ENCODE measurements at places on chromosomes 7 and 10.

- no peak for DNase-seq
These were observed 3.4 kb downstream of the PALD1 start for GRCh38 chr10:70481831-70482530.

GRCh38 chr10:22320591-22321155 lies at the start of gene BMI1:
Gene BMI1 (plus strand): TSS chr10:22321099. CDS start chr10:22326450, 5,351 bp downstream.
- DNase-seq: peak; percentile 63

DNA sequence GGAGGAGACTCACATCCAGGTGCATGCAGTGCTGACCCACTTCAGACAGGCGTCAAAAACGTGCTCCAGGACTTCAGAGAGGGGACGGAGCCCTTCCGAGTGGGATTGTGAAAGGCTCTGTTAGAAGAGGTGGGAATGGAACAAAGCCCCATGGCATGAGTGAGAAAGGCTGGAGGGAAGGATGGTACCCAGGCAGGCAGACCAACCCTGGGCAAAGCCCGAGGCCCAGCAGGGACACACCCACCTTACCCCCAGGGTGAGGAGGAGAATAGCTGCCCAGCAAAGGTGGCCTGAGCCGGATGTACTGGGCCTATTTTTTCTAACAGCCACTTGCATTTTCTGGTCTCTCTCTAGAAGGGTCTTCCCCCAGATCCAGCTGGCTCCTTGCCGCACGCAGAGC lies 14.8 kb downstream of the CHAT start:
- DNase-seq: no peak

GRCh38 chr7:69208848-69209247 lies 389.4 kb upstream of the AUTS2 start:
- no peak for DNase-seq

DNA sequence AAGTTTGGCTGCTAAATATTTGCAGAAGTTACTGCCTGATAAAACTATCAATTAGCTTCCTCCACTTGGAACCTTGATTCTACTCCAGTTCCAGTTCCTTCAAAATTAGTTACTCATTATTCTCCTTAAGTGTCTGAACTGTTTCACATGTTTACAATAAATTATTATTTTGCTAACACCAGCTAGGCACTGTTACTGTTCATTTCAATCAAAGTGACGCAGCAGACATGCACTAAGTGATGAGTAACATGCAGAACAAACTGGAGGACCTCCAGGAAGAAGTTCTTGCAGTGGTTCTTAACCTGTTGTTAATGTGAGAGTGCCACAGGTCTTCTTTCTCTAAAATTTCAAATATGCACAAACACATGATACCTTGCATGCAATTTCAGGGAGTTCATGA lies 491.8 kb upstream of the SEMA3A start:
- no peak for DNase-seq

GRCh38 chr10:77264527-77264926 lies 373.1 kb downstream of the KCNMA1 start:
- no peak for DNase-seq

GRCh38 chr7:22397981-22398380 lies 41.0 kb upstream of the RAPGEF5 start:
- DNase-seq: no peak

GRCh38 chr7:101216001-101216859 lies 1.2 kb downstream of the PLOD3 start:
- peak; percentile 57 for DNase-seq

GRCh38 chr10:131437556-131438475 lies 126.3 kb upstream of the TCERG1L start:
- DNase-seq: no peak

- no peak for DNase-seq
These were observed 426.0 kb downstream of the RPS24 start for GRCh38 chr10:78459639-78460037.

- no peak for DNase-seq
These were observed 185.3 kb downstream of the DIP2C start for GRCh38 chr10:504121-504611.

DNA sequence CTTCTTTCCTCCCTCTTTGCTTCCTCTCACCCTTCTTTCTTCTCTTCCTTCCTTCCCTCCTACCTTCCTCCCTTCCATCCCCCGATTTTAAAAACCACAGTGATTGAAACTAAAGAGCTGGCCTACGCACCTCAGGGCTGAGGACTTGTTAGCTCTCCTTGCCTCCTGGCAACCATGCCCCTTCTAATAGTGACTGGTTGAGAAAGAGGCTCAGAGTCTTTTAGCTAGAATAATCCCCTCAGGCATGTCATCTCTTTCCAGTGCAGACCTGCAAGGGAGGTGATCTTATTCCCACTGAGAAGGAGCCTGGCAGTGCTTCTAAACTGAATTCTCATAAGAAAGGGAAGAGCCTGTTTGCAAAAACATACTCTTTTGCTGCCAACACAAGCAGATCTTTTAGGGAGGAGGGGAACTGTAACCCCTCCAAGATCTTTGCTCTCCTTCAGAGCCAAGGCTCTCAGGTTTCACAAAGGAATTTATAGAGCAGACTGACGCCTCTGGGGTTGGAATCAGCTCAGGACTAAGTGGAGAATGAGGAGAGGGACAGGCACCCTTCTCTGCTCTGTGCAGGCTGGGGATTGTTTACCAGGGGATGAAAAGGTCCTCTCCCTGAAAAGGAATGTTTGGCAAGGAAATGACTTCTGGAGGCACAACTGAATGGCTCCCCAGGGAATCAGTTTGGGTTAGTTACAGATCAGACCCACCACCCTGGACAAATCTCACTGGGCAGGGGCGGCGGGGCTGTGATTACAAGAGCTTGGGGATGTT lies 9.4 kb upstream of the ANKRD1 start:
- DNase-seq: peak; percentile 69

DNA sequence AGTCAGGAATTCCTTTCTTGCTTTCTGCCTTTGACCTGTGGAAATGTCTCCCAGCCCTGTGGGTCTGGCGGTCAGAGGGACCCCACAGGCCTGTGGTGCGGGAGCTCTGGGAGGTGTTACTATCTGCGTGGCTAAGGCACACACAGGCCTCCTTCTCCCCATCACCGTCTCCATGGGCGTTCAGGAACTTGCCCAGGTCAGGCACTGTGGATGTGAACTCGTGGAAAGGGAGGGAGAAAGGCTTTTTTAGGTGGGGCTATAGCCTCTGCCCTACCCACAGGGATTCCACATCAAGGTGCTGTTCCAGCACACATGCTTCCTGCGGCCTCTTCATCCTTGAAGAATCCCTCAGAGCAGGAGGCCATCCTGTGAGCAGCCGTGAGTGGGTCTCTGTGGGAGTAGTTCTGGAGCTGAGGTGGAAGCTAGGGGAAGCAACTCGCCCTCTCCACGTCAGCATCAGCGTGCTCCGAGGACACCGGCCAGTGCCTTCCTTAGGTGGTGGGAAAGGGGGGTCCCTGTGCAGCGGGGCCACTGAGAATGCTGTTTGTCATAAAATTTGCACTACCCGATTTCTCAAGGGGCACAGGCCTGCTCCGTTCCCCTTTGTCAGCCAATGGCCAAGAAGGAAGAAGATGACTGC lies 7.5 kb upstream of the ATP6V0E2 start:
- no peak for DNase-seq

Data from mesenchymal stem cell (in vitro differentiated cells and primary cell).